ENCODE measurements at places on chromosomes 2 and 18. TPM values are rescaled to one million over a fixed set of nuclear protein-coding genes. Genes with fewer than 3 reads are reported as not detected.
A peak's percentile ranks its signal among the peaks of the same experiment; 100 is the strongest.

GRCh38 chr2:134950886-134951285 lies 32.3 kb downstream of the CCNT2 start:
- DNase-seq: no peak

ABHD1 gene
- total RNA-seq: 0.26 TPM

PTPRM gene
- 42.9 TPM for total RNA-seq

DNA sequence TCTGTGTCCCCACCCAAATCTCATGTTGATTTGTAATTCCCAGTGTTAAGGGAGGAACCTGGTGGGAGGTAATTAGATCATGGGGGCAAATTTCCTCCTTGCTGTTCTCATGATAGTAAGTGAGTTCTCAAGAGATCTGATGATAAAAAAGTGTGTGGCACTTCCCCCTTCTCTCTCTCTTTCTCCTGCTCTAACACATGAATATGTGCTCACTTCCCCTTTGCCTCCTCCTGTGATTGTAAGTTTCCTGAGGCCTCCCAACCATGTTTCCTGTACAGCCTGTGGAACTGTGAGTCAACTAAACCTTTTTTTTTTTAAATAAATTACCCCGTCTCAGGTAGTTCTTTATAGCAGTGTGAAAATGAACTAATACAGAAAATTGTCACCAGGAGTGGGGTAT lies 380.0 kb downstream of the MEIS1 start:
- no peak for DNase-seq

- peak; percentile 78 for DNase-seq
These were observed 13.7 kb downstream of the CALCRL start for GRCh38 chr2:187434342-187434785.

CYTIP gene
- not detected for total RNA-seq

GRCh38 chr2:56749152-56749752 lies 565.5 kb downstream of the CCDC85A start:
- peak; percentile 40 for DNase-seq

VPS54 gene
- total RNA-seq: 29.7 TPM

MAL gene
- not detected for total RNA-seq

DNA sequence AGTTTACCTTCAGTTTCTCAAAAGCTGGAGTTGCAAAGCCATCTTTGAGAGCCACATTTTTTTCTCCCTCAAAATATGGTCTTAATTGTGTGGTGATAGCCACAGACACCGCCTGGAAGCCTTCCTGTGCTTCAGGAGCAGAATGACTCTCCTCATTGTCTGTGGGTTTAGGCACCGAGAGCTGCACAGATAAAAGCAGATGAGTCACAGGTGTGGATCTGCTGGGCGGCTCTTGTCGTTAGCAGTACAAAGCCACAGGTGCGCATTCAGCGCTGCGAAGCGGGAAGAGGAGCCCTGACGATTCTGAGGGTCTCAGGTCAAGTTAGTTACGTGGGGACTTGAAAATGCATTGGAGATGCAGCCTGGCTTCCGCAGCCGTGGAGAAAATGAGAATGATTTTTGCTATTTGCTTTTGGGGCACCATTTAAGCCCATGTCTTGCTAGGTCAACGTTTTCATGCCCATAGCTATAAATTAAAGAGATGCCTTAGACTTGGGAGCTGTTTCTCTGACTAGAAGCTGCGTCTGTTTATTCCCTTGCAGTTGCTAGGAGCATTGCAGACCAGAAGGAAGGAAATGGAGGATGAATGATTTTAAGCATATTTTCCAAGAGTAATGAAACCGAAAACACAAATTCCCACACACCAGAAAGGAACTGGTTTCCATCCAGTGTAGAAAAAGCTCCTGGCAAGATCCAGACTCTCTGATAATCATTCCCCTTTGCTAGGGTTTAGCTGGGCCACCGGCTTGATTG lies 51.5 kb downstream of the KLHL29 start:
- no peak for DNase-seq

- DNase-seq: no peak
These were observed 107.2 kb downstream of the COL6A3 start for GRCh38 chr2:237306787-237307170.

FHOD3 gene
- 3.1 TPM for total RNA-seq

ADD2 gene
- total RNA-seq: 2.5 TPM

- peak; percentile 64 for DNase-seq
These were observed 9.5 kb downstream of the HK2 start for GRCh38 chr2:74843433-74843832.

DNA sequence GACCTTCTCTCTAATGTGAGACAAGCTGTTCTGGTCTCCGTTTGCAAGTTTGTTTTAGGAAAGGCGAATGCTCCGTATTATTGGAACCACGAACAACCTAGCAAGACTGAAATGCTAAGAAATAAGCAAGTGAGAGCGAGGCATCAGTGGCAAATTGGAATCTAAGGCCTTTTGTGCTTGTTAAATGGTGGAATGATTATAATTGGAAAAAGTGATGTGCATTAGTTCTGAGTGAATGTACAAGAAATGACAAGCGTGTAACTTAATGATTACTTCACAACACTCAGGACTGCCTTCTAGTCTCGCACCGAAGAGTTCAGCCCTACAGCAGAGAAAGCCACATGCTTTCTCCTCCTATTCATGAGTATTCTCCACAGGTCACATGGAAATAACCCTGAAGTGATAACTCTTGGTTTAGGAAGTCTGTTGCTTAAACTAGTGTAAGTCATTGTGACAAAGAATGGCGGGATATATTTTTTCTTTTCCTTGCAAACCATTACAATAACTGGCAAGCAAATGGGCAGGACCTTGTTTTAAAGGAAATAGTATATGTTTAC lies 392.2 kb upstream of the FIGN start:
- no peak for DNase-seq

MARCHF4 gene
- 0.26 TPM for total RNA-seq

GRCh38 chr18:13320891-13321425 lies 102.4 kb downstream of the LDLRAD4 start:
- DNase-seq: no peak

- peak; percentile 29 for DNase-seq
These were observed 164.5 kb downstream of the RBM43 start for GRCh38 chr2:151097128-151097527.

DNA sequence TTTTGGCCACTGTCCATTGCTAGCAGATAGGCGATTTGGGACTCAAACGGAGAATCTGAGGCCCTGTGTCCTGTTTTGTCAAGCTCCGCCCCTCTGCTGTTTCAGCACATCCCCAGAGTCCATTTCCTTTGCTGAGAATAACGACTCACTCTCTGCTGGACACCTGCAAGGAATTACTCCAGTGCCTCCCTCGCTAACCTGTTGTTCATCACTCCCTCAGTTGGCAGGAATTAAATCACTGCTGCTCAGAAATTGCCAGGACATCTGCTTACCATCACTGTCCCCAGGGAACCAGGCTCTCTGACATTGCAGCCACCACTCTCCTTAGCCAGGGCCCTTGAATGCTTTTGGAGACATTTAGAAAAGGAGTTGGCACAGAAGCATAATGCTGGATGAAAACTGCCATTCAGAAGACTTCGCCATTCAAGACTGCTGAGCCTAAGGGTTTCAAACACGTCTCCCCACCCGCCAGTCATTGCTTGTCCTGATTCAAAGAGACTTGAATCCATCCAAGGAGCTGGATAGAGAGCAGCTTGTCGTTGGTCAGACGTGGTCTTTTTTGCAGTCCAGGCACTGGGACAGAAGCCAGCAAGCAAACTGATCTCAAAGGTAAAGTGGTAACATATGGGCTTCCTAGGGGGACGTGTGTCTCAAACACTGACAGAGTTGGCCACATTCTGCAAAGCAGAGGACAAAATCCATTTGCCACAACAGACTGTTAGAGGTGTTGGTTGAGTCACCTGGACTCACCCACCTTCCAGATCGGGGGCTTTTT lies 155.3 kb downstream of the UXS1 start:
- DNase-seq: no peak

DNA sequence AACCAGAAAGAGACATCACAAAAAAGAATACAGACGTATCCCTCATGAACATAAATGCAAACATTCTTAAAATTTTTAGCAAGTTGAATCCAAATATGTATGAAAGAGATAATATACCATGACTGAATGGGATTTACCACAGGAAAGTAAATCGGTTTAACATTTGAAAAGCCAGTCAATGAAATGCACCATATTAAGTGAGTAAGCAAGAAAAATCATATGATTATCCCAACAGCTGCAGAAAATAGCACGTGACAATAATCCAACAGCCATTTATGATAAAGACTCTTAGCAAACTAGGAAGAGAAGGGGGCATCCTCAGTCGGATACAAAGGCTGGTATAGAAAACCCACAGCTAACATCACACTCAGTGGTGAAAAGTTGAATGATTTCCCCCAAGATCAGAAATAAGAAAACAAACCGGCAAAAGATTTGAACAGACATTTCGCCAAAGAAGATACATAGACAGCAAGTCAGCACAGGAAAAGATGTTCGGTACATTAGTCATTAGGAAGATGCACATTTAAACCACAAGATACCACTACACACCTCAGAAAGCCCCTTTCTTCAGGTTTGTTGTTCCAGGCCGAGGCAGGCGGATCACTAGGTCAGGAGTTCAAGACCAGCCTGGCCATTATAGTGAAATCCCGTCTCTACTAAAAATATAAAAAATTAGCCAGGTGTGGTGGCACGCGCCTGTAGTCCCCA lies 144.3 kb downstream of the INHBB start:
- DNase-seq: no peak

TMEM214 gene
- total RNA-seq: 22.6 TPM

CRYGC gene
- total RNA-seq: not detected

GDF7 gene
- total RNA-seq: 0.33 TPM

DNA sequence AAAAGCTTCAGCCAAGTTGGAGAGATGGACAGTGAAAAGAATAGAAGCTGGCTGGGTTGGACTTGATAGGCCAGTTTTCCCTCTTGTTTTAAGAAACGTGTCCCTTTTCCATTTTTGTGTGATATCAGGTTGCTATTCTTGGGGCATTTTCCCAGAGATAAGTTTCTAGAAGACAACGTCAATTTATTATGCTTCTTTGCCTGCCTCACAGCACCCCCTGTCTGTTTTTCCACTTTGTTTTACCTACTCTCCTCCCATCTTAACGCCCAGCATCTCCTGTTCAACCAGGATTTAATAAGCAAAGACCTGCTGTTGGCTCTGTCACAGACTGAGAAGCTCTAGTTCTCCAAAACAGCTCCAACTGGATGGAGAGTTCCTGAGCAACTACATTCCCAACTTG lies 317.8 kb upstream of the ZNF521 start:
- DNase-seq: peak; percentile 12

DNA sequence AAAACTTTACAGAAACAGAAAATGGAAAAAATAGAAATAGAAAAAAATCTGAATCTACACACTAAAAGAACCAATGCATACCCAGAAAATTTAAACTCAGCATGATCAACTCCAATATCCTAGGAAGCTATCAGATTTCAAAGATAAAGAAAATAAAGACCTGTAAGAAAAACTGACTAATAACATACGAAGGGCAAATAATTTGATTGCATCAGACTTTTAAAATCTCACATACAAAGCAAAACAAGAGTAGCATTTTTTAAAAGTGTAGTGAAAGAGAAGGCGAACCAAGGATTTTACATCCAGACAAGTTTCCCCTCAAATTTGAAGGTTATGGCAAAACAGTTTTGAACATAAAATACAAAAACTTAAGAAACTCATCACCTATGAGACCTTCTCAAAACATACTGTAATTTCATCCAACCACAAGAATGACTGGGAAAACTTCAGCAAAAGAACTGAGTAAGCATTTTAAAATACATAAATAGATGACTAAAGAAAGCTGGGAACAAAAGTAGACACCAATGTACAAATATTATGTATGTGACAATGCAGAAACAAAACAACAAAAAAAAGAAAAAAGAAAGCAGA lies 54.8 kb downstream of the NBAS start:
- peak; percentile 61 for DNase-seq

DNA sequence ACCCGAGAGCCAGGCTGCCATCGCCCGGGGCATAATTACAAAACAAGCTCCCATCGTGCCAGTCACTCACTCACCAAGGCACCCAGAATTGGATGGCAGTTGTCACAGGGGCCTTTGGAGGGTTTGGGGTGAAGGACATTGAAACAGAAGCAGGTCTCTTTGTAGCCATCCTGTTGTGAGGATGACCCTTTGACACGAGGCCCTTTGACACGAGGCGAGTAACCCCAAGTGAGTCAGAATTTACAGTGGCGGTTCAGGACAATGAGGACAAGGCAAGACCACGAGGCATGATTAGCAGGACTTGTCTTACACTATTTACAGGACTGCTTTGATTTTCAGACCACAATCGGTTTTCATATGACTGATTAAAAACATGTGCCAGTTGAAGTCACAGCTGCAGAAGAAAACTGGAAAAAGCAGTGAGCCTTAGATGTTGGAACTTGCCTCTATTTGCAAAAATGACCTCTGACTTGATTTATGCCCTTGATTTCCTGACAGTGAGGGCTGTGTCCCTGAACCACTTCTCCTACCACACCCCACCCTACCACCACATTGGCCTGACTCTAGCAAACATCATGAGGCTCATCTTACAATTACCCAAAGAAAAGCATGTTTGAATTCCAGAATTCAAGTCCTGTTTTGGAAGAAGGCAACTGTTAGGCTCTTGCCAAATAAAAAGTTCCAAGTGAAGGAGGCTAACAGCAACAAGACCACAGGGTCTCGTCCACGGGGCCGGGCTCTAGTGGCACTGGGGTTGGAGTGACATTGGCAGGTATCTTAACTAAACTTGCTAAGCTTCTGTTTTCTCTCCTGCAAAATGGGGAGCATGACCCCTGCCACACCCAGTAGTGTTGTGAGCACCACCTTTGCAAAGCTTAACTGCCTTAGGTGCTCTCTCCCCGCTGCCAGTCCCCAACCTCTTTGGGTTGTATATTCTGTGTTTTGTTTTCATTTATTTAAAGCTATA lies 64.4 kb upstream of the FOSL2 start:
- peak; percentile 41 for DNase-seq

CYP27C1 gene
- not detected for total RNA-seq

DNA sequence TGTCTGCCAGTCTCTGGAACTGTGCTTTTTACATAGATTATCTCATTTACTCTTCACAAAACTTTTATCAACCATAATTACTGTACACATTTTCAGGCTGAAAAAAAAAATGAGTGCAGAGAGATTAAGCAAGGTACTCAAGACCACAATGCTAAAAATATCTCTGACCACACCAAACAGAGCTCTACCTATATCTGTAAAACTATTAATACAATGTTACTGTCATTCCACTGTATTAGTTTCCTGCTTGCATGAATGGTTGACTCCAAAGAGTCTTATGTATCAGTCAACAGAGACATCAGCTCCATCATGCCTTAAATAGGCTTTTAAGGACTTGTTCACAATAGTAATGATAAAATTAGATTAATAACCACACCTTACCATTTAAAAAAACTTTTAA lies 134.7 kb upstream of the CCDC150 start:
- no peak for DNase-seq

GRCh38 chr2:160364364-160364763 lies 129.2 kb downstream of the RBMS1 start:
- no peak for DNase-seq

HOXD4 gene
- not detected for total RNA-seq

DQX1 gene
- not detected for total RNA-seq

DNA sequence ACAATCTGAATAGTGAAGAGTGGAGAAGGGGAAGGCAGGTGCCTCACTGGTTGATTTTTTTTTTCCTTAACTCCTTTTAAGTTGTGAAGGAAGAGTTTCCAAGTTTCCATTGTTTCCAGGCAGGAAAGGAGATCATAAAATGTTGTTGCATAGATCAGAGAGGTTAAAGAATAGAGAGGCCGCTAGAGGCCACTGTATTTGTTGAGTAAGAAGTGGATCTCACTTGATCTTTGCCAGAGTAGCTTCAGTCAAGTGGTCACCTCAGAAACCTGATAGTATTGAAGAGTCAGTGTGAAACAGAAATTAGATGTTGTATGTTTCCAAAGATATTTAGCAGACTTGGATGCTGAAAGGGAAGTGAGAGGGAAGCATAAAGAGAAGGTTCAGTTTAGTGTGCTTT lies 17.6 kb downstream of the CTNNA2 start:
- peak; percentile 19 for DNase-seq

All from fibroblast of lung (primary cell).